Esophagus muscularis mucosa (tissue), 4 donors: ENCODE measurements at places on chromosomes 5 and 9. TPM values are rescaled to one million over a fixed set of nuclear protein-coding genes. Genes with fewer than 3 reads are reported as not detected.

ADAMTS6 gene
- total RNA-seq = 2.5 TPM

GRCh38 chr5:95918421-95919006 is 43.1 kb downstream of the ELL2 start:
- no peak for DNase-seq

DNA sequence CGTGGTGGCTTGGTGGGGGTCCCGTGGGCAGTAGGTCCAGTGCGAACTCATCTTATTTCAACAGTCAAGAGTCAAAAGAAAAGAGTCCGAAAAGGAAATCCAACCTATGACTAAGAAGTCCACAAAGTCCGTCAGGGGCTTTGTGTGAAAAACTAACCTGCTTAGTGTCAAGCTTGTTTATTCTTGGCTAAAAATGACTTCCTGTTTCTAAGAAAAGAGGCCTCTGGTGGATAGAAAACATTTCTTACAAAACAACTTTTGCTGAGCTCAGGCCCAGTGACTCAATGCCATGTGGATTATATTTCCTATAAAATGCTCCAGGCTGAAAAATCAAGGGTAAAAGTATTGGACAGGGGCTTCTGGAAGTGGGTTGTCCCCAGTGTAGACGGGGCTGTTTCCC is 105.9 kb downstream of the GADD45G start:
- DNase-seq = no peak

GRCh38 chr9:122815544-122815943 is 12.8 kb downstream of the PDCL start:
- DNase-seq = no peak

- no peak for DNase-seq
Observed at GRCh38 chr5:35133186-35133585, 85.4 kb upstream of the AGXT2 start.

DNA sequence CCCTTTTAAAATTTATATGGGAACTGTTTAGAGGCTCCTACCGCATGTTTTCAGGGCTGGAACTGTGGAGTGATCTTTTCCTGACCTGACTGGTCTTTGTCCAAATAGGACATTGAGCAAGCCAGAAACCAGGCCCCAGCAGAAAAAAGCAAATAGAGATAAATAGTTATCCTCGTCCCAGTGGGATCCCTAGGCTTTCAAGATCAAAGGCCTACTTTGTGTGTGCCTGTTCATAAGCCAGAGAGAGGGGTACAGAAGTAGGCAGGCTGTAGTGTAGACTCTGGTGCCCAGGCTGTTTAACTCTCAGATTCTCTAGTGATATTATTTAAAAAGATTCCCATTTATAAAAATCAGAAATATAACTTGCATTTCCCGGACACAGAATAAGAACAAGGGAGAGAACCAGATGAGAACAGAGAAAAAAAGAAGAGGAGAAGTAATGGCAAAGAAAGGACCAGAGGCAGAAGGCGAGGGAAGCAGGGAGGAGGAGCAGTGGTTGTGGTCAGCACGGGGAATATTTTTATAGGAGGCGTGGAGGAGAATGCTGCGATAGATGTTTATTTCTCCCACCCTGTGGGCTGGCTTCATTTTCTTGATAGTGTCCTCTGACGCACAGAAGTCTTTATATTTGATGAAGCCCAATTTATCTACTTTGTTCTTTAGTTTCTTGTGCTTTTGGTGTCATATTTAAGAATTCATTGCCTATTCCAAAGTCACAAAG is 101.2 kb downstream of the AOPEP start:
- DNase-seq = peak; percentile 86

GRCh38 chr5:169015991-169016390 is 284.9 kb downstream of the SLIT3 start:
- DNase-seq = no peak

DNA sequence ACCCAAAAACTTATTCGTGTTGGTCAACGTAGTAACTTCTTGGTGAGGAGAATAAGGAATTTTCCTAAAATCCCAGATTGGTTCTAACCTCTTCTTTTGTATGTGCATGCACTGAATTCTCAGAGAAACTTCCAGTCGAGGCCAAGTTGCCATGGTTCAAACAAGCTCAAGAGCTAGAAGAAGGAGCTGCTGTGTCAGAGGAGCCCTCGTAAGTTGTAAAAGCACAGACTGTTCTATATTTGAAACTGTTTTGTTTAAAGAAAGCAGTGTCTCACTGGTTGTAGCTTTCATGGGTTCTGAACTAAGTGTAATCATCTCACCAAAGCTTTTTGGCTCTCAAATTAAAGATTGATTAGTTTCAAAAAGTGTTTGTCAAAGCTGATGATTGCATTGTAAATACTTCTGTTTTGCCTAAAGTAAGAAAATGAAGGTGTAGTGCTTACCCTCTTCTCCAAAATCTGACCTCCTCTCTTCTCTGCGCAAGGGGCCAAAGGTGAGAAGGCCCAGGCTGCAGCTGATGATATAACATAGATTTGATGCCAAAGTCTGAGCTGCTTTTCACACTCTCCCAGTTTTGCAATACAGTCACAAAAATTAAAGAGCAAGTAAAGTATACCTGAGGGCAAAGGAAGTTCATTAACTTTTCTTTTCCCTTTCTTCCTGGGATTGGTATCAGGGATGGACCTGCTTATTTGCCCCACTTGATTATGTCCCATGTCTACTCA is 210.8 kb downstream of the ADAMTSL1 start:
- DNase-seq = no peak

GRCh38 chr5:29051509-29051908 is 2013.1 kb upstream of the CDH9 start:
- DNase-seq = no peak

GRCh38 chr5:57221049-57221568 is 47.2 kb downstream of the GPBP1 start:
- no peak for DNase-seq

SLC6A19 gene
- not detected for total RNA-seq

SAXO1 gene
- not detected for total RNA-seq

ORM2 gene
- total RNA-seq = not detected

RNF183 gene
- total RNA-seq = not detected

DNA sequence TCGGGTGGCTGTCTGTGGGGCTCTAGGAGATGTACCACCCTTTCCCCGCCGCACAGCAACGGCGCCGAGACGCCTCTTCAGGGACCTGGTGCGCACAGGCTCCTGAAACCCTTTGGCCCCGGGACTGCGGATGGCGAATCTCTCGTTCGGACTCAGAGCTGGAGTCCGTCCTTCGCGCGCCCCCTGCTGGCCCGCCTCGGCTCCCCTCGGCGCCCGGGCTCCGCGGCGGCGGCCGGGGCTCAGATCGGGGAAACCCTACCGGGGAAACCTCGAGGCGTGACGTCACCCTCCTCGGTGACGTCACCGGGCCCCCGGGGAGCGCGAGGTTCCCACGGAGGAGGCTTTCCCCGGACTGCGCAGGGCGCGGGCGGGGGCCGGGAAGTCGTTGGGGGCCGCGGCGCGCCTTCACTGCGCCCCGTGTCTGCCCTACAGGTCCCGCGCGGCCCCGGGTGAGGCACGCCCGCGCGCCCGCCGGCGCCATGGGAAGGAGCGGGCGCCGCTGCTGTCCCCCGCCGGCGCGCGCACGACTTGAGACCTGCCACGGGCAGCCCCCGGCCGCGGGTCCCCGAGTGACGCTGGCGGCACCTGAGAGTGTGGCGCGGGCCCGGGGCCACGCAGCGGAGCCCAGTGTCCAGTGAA is 7.9 kb downstream of the PRR7 start:
- peak; percentile 98 for DNase-seq

GRCh38 chr5:39219437-39219836 is at the start of gene FYB1:
TSS of gene FYB1 (minus strand) at chr5:39219563. CDS start at chr5:39202960, 16,603 bp downstream.
- no peak for DNase-seq

SPATA6L gene
- total RNA-seq = 1.7 TPM

KIAA1958 gene
- total RNA-seq = 2.5 TPM

DNA sequence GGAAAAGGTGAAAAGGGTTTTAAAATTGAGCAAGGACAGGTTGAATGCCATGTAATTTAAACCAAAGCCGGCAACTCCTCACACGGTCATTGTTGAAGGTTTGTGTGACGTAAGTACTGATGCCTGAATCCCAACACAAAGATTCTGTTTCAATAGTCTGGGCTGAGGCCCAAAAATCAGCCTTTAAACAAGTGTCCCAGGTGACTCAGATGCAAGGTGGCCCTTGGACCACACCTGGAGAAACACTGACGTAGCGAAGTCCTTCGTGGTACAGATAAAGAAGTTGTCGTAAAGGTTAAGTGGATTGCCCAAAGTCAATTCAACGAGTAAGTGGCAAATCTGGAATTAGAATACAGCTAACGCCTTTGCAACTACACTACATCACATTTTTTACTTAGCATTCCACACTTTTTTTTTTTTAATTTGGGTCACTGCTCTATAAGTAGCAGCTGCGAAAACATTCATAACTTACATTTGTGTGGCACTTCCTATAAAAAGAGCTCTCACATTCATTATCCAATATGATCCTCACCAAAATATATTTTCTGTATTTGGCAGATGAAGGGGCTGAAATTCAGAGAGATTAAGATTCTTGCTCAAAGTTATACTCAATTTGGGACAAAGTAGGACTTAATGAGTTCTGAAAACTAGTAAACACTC is 111.3 kb downstream of the LPAR1 start:
- DNase-seq = no peak

DNA sequence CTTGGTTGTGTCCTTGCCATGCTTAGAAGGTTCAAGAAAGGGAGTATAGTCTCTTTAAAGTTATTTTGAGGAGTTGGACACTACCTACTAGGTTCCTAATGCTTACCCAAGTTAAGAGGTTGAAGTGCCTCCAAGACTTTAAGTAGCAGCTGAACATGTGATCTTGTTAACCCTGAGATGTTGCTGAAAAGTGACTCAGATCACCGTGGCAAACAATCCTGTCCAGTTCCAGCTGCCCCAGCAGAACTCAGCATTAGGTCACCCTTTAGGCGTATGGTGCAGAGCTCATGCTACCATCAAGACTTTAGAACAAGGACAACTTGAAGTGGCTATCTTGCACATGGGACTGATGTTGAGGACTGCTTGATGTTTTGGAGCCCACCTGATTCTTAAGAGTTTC is 22.5 kb downstream of the ZNF462 start:
- no peak for DNase-seq

GRM6 gene
- not detected for total RNA-seq

GRCh38 chr5:115440782-115441451 is 103.7 kb downstream of the FEM1C start:
- DNase-seq = no peak

DNA sequence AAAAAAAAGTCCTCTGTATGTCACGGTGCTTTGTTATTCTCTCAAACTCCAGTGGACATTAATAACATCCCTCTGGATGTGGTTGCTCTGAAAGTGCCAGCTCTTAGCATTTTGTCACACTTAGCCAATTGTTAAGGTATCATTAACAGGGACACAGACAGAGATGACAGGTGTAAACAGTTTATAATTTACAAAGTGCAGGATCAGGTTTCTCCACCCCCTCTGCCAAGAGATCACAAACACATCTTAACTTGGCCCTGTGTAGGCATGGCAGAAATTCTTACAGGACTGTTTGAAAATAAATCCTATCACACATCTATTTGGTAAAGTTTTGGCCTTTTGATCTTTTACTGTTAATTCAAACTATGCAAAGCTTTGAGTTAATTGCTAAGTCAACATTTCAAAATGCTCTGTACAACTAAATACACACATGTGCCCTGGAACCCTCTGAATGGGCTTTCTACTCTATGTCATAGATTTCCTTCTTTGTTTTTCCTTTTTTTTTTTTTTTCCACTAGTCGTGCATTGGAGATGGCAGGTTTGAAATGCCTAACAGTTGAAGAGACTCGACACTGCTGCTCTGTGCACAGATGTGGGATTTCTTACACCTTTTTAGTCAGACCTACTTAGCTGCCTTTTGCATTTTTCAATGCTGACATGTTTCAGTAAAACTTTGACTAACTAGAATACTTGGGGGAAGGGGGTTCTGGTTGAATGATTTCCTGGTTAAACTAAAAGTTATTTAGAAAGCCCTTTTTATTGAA is 41.7 kb downstream of the SEMA6A start:
- DNase-seq = no peak
